Stimulated activated CD8-positive, alpha-beta memory T cell treated with anti-CD3 and anti-CD28 coated beads, Interleukin-15, amount 100 ng/mL, for 4 hours (primary cell): ENCODE measurements at places on chromosomes 1 and 21.

GRCh38 chr1:226046240-226046639, 16.3 kb upstream of the H3-3A start:
- DNase-seq = no peak

DNA sequence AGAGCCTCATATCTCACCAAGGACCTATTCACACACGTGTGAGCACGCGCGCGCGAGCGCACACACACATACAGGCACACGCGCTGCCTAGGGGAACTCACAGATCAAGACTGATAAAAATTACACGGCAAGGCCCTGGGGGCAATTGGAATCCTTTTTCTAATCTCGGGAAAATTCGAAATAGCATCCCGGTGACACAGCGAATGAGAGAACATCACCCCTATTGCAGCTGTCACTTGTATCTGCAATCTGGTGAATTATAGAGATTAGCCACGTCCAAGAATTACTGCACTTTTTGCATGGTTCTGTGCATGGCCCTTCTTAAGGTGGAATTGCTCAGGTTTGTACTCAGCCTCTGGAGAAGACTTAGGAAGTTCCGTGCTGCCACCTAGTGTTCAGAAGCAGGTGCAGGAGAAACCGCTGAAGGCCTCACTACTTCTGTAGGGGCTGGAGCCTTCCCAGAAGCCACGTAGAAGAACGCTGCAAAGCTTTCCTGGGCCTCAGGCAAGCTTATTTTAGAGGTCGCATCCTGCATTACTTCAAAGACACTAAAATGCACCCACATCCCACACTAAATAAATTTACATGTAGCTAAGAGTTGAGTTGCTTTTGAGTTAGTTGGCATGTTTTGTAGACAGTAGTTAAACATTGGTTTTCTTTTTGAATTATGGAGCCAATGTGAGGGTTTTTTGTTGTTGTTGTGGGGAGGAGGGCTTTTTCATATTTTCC, 229.2 kb upstream of the CAMK1G start:
- DNase-seq = no peak

GRCh38 chr21:17866590-17866989, 47.4 kb upstream of the C21orf91 start:
- DNase-seq = no peak

DNA sequence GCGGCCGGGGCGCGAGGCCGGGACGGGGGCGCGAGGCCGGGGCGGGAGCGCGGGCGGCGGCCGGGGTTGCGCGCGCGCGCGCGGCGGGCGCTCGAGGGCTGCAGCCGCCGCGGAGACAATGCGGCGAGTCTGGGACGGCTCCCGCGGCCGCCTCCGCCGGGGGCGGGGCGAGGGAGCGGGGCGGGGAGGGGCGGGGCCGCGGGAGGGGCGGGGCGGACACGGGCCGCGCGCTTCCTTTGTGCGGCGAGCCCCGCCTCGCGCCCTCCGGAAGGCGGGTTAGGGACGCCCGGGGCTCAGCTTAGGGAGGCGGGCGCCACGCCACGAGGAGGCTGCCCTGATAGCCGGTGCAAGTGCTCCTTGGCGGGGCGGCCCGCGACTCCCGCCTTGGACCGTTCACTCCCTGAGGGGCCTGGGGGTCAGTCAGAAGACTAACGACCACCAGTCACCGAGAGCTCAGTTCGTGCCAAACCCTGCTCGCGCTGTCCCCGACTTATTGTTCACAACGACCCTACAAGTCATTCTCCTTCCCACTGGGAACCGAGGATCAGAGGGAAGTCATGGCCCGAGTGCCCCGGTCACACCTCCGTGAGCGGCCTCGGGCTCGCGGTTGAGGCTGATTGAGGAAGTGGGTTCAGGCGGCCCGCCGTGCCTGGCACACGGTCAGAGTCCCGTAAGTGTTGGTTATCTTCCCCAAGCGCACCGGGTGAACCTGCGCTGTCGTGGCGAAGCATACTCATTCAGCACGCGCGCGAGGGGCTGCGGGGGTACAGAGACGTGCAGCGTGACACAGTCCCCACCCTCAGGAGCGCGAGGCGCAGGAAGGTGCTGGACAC, 29.1 kb upstream of the A3GALT2 start:
- DNase-seq = peak; percentile 71

DNA sequence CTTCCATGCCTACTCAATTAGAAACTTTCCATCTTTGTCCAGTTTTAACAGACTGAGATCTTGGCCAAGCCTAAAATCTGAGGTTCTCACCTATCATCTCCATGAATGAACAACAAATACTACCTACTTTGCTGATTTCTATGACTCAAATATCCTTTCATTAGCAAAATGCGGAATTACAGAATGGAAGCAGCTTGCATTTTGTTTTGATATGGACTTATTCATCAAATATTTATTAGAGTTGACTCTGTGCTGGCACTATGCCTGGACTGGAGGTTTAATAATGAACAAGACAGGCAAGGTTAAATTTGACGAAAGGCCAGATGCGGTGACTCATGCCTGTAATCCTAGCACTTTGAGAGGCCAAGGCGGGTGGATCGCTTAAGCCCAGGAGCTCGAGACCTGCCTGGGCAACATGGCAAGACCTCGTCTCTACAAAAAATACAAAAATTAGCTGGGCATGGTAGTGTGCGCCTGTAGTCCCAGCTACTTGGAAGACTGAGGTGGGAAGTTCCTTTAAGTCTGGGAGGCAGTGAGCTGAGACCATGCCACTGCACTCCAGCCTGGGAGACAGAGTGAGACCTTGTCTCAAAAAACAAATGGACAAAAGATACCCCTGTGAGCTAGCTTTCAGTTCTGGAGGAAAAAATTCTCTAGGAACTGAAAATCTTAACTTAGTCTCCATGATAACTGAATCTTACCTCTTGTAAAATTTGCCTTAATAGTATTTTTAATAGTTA, 29.4 kb upstream of the SOD1 start:
- no peak for DNase-seq

- DNase-seq = no peak
Observed at GRCh38 chr1:203408486-203409481, 57.9 kb upstream of the FMOD start.

GRCh38 chr1:172342584-172343239, 77.8 kb upstream of the C1orf105 start:
- no peak for DNase-seq

GRCh38 chr1:151837884-151838221, 1.8 kb downstream of the C2CD4D start:
- DNase-seq = no peak

DNA sequence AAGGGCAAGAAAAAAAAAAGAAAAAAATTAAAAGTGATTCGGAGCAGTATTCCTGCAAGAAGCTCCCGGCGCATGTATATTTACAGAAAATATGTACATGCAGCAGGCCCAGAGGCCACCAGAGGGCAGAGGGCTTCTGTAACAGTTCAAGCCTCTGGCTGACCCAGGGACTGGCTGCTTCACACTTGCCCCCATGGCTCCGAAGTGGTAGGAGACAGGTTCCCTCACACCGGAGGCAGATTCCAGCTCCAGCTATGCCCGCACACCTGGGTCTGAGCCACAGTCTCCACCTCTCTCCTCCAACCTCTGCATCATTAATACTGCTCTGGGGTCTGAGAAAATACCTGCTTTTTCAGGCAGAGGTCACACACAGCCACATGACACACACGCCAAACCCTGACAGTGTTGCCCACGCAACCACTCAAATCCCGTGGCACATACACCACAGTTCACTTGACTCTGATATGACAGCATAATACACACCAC, 2.2 kb upstream of the ARHGAP30 start:
- DNase-seq = no peak

DNA sequence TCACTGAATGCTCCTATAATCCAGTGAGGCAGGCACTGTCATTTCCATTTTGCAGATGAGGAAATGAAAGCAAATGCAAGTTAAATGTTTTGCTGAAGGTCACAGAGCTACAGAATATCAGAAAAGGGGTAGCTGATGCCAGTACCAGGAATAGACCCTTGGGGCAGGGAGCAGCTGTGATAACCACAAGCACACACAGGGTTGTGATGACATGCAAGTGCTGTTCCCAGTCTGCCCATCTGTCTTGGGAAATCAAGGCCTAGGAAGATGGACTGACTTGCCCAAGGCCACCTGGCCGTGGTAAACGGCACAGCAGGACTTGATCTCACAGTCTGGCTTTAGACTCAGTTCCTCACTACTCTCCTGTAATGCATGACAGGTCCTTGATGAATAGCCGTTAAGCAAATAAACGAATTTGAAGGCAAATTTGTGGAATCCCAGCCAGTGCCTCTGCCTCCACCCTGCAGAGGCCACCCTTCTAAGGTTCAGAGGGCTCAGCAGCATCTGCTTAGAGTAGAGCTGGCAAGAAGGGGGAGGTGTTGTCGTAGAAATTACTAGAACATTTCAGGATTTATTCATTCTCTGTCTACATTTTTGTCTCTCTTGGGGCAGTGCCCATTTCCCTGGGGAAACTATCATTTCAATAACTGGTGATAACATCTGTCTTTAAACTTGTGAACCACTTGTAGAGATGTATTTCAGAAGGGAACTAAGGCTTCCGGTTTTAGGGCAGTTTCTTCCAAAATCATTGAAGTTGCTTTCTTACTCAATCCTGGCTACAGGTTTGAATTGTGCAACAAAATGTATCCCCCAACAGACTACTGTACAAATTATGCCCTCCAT, 53.2 kb upstream of the MRPS6 start:
- DNase-seq = no peak

GRCh38 chr1:214377886-214378285, 96.9 kb downstream of the SMYD2 start:
- DNase-seq = no peak

- peak; percentile 1 for DNase-seq
Observed at GRCh38 chr21:31974454-31974985, 101.7 kb downstream of the HUNK start.

DNA sequence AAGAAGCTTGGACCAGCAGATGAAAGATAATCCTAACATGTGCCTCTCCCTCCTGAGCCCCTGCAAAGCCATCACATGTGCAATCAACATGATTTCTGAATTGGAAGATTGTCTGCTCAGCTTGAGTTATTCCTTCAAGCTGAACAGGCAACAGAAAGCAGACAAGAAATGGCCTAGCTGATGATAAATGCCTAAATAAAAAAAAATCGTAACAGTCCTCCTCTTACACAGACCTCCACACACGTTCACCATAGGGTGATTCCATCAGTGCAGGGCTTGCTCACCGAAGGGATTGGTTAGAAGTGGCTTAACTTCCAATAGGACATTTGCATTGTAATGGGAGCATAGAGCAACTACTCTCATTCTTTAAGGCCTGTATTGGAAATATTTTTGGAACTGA, 14.6 kb downstream of the KRTAP19-8 start:
- no peak for DNase-seq

GRCh38 chr1:213988507-213989001, 781 bp downstream of the PROX1 start:
- DNase-seq = no peak

DNA sequence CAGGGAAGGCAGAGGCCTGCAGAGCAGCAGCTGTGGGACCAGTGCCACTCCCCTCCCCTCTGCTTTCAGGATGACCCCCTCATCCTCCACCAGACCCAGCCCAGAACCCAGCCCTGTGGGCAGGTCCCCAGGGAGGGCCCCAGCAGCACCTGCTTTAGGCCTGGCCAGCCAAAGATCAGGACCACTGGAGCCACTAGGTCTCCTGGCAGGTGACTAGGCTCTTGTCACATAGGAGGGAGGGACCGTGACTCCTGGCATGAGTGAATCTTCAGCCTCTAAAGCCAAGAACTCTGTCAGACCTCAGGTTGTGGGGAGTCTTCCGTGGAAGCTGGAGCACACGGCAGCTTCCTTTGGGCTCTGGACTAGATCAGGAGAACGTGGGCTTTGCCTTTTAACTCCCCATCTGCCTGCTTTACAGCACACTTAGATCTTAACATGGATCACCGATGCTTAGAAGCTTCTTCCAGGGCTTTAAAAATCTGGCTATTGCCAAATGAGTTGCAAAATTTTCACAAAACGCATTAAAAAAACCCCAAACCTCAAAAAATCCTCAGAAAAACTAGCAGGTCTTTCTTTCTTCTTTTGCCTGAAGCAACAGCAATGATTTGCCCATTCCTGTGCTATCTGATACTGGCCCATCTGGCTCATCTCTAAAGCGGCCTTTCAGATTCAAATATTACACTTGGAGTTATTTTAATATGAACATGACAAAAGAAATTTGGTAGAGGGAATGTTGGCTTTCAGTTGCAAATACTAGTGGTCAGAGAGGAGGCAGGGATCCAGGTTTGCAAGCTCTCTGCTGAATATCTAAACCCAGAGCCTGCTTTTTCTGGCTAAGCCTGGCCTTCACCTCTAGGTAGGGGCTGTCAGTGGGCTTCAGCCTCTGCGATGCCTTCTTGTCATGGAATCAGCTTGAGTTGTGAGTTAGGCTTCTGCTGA, 235.2 kb downstream of the SDCCAG8 start:
- no peak for DNase-seq

DNA sequence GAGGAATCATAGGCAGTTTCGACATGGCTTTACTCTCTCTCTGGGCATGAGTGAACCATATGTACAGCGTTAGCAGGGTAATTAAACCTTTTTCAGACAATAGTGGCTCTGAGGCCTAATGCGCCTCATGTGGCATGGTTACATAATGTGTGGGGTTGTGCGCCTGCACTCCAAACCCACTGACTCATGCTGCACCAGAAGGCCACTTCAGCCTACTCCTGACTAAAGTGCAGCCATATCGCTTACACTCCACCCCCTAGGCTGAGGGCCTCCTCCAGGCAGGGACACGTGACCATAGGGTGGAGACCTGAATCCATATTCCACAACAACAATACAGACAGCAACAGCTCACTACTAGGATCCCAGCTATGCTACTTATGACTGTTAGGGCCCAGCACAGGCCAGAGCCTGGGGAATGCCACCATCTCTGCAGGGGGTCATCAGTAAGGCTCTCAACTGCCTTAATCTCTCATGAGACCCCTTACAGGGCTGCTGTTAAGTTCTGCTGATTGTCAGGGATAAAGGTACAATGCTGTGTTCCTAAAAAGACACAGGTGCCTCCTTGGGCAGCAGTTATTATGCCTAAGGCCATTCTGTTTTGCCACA, 13.4 kb upstream of the ODF2L start:
- no peak for DNase-seq

GRCh38 chr1:39592069-39592468, 15.5 kb upstream of the PABPC4 start:
- DNase-seq = no peak

DNA sequence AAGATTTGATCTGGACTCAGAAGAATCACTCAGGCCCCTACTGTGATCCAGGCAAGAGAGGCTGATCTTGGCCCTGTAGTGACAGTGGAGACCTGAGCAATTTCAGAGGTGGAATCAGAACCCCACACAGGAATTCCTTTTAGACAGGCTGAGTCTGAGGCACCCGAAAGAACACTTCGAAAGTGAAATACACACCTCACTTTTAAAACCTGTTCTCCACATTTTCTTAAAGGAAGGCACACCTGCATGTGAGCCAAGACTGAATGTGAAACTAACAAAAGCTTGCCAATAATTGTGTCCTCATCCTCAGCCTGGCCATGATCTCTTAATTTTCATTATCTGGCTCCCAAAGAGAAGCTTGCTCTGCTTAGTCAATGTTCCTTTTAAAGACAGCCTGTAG, 32.2 kb downstream of the SIPA1L2 start:
- DNase-seq = no peak

GRCh38 chr1:153251562-153251961, 7.9 kb upstream of the LORICRIN start:
- no peak for DNase-seq

- DNase-seq = no peak
Observed at GRCh38 chr1:58968360-58968952, 184.6 kb upstream of the JUN start.
